SK-N-SH treated with all-trans-retinoic acid at 6 μM for 48 hours (cell line): ENCODE measurements at places on chromosomes 7 and 10.

- no peak for ATAC-seq
These were observed 37.3 kb downstream of the DNAH11 start for GRCh38 chr7:21580073-21580521.

- peak; percentile 98 for ATAC-seq
These were observed 7.2 kb upstream of the MBL2 start for GRCh38 chr10:52779541-52780390.

GRCh38 chr10:11515596-11516430 lies 95.6 kb downstream of the USP6NL start:
- ATAC-seq, result peak; percentile 93

- ATAC-seq, result no peak; the same call in 2 of the 3 replicates
These were observed 59.4 kb downstream of the PLCE1 start for GRCh38 chr10:94052866-94053791.

- peak; percentile 38 for ATAC-seq
These were observed at the start of gene PALD1 for GRCh38 chr10:70478191-70479164. Gene PALD1 (plus strand): TSS chr10:70478767. CDS start chr10:70525952, 47,185 bp downstream.

DNA sequence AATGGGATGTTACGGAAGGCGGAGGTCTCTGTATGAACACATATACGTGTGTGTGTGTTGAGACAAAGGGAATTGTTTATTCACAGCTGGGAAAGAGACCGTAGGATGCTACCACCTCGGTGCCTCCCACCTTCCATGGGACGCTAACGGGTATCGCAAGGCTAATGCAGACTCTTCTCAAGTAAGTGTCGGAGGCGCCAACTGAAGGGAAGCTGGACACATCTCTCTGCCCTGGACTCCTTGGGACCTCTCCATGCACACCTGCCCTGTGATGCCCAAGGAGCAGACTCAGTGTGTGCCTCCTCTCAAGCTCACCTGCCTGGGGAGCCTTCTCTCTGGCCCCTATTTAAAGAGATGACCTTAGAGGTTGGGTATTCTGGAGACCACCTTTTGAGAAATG lies 230.9 kb downstream of the DNAJB6 start:
- no peak for ATAC-seq

GRCh38 chr10:43396928-43397624 lies 11.9 kb downstream of the HNRNPF start:
- peak; percentile 71 for ATAC-seq

DNA sequence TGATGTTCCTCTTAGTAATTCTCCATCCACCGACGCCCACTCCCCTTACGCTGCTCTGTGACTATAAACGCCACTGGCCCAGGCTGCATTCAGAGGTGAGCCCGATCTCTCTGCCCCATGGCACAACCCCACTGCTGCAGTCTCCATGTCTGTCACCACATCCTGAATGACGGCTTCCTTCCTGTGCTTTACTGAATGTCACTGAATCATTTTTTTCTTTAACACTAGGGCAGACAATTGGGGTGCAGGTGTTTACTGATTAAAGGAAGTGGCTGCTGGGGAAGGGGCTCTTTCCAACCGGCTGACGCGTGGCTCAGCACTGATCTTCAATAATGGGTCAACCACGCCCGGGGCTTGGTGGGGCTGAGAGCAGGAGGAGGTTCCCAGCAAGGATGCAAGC lies 208.3 kb downstream of the USP6NL start:
- no peak for ATAC-seq

- no peak for ATAC-seq
These were observed 186.4 kb downstream of the MGMT start for GRCh38 chr10:129653428-129653827.

DNA sequence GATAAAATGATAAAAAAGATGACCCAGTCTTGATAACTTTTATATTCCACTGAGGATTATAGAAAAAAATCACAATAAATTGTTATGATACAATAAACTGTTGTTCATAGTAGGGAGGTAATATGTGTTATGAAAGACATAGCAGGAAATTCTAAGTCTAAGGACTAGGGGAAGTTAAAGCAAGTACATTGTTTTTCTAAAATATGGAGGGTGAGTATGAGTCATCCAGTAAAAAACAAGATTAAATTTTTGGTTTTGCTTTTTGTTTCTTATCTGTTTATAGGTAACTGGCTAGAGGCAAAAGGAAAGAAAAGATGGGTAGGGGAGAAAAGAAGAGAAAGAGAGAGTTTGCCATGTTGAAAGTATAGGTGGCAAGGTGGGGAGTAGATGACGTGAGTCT lies 188.4 kb downstream of the POLR1F start:
- no peak for ATAC-seq

DNA sequence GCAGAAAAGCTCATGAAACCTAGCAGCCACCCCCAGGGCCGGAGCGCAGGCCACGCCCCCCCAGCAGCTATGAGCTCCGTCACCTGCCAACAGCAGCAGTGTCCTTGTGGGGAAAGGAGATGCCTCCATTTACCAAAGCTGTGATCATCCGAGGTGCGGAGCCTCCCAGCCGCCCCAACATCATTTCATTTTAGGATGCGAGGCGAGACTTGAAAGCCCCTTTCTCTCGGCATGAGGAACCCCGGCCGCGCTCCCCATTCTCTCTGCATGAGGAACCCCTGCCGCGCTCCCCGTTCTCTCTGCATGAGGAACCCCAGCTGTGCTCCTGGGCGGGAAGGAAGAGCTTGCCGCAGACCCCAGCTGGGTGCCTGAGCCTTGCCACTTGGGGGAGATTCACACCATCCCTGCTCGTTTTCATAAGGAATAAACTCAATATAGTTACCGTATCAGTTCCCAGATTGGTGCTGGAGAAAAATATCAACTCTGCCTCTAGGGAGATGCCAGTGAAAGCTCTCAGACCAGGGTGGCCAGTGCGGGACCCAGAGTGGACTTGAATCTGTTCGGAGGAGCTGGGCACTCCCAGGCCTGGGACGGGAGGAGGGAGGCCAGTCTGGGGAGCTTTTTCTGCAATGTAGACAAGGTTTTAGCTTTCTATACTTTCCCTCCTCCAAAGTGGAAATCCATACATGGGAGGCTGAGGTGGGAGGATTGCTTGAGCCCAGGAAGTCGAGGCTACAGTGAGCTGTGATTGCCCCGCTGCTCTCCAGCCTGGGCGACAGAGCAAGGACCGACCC lies 35.0 kb downstream of the JAKMIP3 start:
- ATAC-seq, result no peak

GRCh38 chr10:132973903-132974241 lies 31.5 kb upstream of the CFAP46 start:
- no peak for ATAC-seq

DNA sequence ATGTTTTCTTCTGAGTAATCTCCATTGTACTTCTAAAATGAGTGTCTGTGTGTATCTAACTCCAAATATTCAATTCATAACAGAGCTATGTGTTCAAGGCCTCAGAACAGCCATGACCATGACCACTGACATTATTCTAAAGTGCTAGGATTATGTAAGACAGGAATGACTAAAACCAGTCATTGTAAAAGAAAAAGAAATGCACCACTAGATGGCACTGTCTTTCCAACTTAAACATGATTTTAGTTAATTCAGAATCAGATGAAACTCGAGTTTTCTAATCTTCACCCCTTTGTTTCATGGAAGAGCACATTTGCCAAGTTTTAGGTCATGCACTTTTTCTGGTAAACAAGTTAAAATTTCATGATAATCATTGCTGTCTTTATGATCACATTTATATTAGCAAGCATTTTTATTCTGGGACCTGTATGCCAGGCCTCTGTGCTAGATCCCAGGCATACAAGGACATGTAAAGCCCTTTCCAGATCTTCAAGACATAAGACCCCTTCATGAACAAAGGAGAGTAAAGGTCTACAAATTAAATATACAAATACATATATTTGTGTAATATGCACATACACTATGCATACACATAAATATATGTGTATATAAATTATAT lies 26.1 kb upstream of the RSU1 start:
- ATAC-seq, result peak; percentile 73

- peak; percentile 26; the same call in 1 of the 3 replicates for ATAC-seq
These were observed 274.0 kb downstream of the FRMD4A start for GRCh38 chr10:14056610-14057332.

DNA sequence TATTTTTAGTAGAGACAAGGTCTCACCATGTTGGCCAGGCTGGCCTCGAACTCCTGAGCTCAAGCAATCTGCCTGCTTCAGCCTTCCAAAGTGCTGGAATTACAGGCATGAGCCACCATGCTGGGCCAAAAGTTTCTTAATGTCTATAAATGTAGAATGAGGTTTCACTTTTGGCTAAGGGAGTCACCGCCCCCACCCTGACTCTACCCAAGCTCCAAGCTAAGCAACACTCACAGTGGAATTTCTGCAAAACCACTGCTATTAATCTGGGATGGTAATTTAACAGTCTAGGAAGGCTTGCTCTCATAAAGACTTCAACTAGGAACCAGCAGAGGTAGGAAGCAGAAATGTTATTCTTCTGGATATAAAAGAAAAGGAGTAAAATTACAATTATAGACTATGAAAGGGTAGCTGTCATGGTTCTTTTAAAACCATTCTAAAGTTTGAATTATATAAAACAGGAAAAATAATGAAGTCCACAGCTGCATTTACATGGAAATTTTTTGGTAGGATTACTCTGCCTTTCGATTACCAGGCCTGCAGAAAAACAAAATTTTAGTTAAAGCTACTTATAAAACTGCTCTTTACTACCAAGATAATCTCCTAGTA lies 211.6 kb downstream of the SFMBT2 start:
- ATAC-seq, result no peak

- ATAC-seq, result no peak
These were observed 35.0 kb downstream of the GNA12 start for GRCh38 chr7:2808891-2809665.

GRCh38 chr7:126362746-126363145 lies 890.0 kb downstream of the GRM8 start:
- ATAC-seq, result no peak

- no peak for ATAC-seq
These were observed 19.4 kb downstream of the TUBAL3 start for GRCh38 chr10:5385224-5385623.

DNA sequence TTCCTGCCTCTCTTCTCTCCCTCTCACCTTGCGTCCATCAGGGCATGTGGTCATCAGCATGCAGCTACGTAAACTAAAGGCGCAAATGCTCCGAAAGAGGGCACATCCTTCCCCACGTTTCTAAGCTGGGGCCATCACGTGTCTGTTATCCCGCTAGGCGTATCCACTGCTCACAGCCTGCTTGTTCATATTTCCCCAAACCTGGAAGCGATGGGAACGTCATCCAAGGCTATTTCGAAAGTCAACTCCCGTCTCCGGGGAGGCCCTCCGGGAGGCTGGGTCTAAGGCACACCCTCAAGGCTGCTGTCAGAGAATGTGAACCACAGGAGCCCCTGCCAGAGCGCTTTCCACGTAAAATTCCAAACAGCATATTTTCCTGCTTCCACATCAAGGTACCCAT lies 199.2 kb downstream of the DIP2C start:
- ATAC-seq, result no peak

DNA sequence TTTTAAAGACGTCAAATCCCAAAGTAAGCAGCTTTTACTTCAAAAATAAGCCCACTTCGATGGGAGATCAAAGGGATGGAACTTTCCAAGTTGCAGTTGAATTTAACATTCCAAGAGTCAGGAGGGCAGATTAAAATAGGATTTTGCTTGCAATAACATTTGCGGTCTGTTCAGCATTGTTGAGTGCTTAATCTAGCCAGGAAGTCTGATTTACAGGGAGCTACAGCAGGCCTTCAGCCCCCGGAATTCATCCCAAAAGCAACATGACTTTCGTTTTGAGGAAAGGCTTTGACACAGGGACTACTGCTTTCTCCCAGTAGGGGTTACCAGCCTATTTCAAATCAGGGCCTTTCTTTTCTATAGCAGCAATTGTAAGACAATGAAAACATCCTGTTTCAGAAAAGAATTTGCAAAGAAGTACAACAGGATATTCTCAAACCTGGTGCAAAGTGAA lies 279.6 kb upstream of the PITRM1 start:
- ATAC-seq, result peak; percentile 92
